ENCODE measurements at places on chromosomes 5 and 9.

DNA sequence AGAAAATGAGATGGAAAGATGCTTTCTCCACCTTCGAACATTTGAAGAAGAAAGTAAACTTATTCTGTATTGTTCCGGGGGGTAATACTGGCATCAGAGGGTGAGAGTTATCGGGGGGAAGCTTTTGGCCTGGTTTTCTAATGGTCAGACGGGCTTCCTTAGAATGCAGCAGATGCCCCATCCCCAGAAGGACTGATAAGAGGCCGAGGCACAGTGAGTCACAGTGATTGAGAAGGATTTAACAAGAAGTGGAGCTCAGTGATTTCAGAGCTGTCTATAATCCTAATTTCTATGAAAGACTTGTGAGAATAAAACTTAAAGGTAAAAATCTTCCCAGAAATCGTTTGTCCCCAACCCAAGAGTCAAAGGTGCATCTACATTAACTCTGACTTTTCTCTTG, 123.9 kb downstream of the DOCK8 start:
- no peak for DNase-seq

DNA sequence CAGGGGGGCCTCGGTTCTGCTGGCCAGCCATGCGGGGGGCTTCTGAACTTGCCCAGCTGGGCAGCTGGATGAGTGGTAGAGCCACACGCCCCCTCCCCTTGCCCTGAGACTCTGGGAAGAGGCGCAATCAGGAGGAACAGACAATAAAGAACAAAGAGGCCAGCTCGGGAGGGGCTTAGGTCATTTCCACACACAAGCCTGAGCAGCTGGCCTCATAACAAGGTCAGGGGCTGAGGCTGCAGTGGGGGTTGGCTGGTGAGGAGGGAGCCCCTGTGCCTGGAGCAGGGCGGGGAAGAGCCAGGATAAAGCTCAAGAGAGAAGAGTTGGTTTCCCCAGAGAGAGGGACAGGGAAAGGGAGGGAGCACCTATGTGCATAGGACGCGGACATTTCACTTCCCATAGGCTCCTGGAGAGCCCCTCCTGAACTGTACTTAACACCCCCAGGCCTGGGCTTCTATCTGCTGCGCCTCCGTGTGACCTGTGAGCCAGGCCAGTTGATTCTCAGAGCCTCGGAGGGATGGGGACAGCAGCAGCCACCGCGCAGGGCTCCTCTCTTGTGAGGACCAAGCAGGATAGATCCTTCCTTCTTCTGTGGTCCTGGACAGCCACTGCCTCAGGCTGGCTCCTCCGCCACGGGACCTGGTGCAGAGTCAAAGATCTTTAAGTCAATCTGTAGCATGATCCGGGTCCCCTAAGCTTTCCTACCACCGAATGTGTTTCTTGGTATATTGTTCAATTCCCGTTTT, 75.3 kb upstream of the GGTA1 start:
- DNase-seq, result no peak

GRCh38 chr5:3006526-3006925, 255.0 kb upstream of the IRX2 start:
- DNase-seq, result no peak

GRCh38 chr5:40406741-40407211, 272.9 kb upstream of the PTGER4 start:
- DNase-seq, result no peak

DNA sequence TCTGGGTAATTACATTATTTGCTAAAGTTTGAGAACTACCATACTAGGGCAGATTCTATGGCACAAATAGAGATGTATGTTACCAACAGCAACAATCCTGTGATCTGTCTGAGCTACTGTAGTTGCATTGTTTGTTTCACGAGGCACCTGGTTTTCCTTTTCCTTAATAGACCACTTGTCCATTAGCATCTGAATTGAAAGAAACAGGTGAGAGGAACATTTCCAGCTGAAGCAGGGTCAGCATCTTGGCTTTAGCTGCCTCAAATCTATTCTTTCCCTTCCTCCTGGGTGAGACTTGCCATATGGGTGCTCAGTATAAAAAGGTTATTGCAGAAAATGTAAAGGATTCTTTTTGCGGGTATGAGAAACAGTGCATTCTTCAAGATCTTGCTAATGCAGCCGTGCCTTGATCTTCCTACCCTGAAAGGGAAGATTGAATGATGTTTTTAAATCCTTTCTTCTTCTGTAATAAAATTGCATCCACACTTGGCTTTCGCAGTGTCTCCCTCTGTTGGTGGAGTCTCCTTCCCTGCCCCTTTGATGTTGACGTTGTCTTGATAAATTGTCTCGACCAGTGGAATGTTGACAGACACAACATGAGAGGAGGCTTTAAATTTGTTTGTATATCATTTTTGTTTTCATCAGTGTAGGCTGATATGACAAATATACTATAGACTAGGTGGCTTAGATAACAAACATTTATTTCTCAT, 118.0 kb upstream of the BRINP1 start:
- DNase-seq, result no peak

- no peak for DNase-seq
These were observed 402.4 kb downstream of the ARHGEF28 start for GRCh38 chr5:74028406-74028805.

DNA sequence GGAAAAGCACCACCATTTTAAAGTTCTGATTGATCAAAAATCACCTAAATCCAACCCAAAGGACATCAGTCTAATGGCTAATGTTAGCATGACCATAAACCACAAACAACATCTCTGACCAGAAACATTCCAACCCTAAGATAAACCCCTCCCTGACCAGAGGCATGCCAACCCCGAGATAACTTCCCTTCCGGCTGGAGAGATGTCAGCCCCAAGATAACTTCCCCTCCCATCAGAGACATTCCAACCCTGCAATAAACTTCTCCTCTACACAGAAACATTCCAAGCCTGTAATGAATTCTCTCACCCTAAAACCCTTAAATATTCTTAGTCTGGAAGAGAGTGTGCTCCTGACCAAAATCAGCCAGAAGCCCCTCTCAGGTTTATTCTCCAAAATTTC, 364.3 kb downstream of the KCNN2 start:
- DNase-seq, result no peak

GRCh38 chr9:119003201-119003611, 366.0 kb downstream of the BRINP1 start:
- DNase-seq, result no peak

DNA sequence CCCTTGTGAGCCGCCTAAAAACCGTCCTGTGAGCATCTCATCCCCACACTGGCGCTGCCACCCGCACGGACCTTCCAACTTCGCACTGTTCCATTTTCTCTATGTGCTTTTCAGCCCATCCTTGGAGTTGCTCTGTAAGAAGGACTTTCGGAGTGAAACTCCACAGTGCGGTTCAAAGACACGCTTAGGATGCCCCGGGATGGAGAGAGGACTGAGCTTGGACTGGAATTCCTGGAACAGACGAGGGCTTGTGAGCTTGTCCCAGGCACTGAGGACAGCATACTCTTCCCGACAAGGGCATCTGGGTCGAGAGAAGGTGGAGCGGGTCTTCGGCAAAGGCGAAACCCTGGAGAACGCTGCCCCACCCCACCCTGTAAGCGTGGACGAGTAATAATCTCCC, 187.8 kb downstream of the MEF2C start:
- no peak for DNase-seq

DNA sequence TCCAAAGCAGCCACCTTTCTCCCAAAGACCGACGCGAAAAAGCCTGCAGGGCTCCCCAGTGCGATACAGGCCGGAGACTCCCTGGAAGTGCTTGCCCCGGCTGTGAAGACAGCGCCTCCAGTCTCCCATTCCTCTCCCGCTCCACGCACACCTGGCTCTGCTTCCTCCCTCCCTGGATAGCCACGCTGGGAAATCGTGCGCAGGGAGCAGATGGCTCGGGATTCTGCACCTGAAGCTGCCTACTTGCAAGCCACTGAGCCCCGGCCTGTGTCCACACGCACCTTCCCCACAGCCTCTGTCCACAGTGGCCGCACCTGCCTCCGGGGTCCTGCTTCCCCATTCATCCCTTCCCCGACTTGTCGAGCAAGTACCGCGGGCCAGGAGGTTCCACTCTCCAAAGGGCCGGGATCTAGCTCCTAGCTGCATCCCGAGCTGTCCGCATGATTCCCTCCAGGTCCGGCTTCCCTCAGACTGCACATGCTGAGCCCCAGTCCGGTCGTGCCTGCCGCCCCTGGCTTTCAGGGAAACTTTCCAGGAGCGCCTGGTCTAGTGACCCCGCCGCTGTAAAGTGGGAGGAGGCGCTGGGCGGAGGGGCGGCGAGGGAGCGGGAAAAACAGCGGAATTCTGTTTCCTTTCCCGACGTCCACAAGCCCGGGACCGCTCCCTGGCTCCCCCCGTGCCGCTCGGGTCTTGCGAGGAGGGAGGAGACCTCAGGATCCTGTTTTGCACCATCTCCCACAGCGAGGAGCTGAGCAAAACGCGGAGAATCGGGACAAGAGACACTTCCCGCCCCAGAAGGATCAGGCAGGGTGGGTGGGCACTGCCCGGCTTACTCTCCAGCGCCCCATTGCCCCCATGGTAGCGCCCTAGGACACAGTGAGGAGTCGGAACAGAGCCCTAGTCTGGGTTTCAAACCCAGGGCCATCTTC, 2.0 kb downstream of the SEMA6A start:
- DNase-seq, result no peak

GRCh38 chr5:29193972-29194371, 1999.5 kb upstream of the CDH6 start:
- no peak for DNase-seq

GRCh38 chr5:139821806-139822552, 26.4 kb downstream of the PSD2 start:
- no peak for DNase-seq

GRCh38 chr5:87909382-87909781, 359.3 kb downstream of the TMEM161B start:
- DNase-seq, result no peak

DNA sequence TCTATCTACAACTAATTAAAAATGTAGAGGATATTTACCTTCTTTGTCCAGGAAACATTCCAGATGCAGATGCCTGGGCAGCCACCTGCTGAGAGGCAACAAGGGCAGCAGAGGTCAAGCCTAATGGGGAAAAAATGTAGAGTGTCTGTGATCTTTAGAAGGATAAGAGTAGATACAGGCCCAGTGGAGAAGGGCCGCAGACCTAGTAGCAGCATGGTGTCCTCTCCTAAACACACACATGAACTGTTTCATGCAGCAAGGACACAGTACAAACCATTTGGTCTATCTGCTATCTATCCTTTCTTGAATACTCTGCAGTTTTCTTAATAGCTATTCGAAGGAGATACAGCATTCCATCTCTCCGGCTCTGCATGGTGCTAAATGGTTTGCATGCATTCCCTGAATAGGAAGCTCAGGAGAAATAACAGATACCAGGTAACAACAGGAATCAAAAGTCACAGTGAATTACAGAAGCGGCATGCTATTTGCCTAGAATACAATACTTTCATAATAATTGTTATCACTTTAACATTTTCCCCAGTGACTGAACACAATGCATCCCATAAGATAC, 107.3 kb downstream of the ZNF608 start:
- no peak for DNase-seq

GRCh38 chr5:75701856-75702255, 15.4 kb downstream of the POC5 start:
- no peak for DNase-seq

DNA sequence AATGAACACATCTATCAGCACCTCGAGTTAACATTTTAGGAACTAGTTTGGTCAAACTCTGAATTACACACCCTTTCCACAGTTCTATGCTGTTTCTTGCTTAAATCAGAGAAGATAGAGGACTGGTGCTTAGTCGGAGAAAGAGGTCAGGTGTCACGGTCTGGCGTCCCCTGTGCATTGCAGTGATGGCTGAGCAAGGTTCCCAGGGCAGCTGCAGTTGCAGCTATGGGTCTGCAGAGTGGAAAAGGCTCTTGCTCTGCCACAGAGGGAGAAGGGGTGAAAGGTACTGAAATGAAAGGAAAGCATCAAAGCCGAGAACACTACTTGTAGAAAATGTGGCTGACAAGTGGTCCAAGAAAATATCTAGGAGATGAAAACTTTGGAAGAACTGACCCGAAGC, 25.2 kb upstream of the SH3RF2 start:
- DNase-seq, result no peak

GRCh38 chr9:126613651-126614050, at the start of gene LMX1B:
TSS of gene LMX1B (plus strand) at chr9:126613928. CDS start at chr9:126614450, 522 bp downstream.
- DNase-seq, result no peak

GRCh38 chr5:6088706-6089105, 289.6 kb downstream of the MED10 start:
- DNase-seq, result no peak

GRCh38 chr9:114169029-114169951, 14.0 kb downstream of the COL27A1 start:
- DNase-seq, result no peak

- DNase-seq, result no peak
These were observed 182.8 kb upstream of the SLC27A6 start for GRCh38 chr5:128782446-128782845.

DNA sequence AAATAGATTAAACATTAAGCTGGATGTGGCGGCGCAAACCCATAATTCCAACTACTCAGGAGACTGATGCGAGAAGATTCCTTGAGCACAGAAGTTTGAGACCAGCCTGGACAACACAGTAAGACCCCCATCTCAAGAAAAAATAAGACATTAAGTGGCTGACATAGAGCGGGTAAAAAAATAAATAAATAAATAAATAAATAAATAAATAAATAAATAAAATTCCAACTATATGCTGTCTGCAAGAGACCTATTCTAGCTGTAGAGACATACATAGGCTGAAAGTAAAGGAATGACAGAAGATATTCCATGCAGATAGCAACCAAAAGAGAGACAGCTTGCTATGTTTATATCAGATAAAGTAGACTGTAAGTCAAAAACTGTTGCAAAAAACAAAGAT, 17.4 kb upstream of the SH3TC2 start:
- no peak for DNase-seq

DNA sequence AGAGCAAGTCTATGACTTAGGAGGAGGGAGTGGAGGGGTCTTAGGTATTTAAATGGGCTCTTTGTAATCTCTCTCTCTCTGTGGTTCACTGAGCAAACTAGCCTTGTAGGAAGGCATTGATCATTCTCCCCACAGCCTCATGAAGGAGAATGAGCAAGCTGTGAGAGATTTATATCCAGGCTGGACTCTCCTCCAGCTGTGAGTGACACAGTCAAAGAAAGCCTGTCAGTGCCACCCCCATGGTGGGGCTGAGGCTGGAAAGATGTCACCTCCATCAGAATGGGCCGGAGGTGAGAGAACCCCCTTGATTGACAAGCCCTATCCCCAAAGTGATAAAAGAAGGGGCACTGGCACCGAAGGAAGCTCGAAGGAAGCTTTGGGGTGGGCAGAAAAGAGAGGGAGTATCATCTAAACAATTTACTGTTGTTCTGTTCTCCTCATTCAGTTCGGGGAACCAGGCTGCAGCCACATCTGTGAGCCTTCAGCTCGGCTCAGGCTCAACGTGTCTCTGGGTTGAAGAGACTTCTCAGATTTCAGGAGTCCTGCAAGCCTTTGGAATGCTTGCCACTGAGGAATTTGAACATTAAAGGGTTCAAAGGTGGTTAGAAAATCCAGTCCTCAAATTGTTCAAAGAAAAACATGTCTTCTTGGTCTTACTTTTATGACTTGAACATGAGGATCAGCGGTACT, 538.2 kb upstream of the ZNF462 start:
- no peak for DNase-seq

DNA sequence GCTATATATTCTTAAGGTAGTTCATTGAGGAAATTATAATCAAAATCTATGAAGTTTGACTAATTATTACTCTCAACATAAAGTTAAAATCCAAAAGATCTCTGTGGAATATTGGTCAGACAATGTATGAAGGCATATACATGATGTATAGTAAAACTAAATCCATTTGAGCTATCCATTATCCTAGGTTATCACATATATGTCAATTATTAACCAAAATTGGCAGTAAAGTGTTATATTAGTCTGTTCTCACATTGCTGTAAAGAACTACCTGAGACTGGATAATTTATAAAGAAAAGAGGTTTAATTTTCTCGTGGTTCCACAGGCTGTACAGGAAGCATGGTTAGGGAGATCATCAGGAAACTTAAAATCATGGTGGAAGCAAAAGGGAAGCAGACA, 511.7 kb upstream of the SGCD start:
- DNase-seq, result no peak
